Activated CD4-positive, alpha-beta T cell treated with anti-CD3 and anti-CD28 coated beads for 1 hour (primary cell): ENCODE measurements at places on chromosomes 4 and X.

GRCh38 chr4:151604238-151604637 is 156.6 kb downstream of the GATB start:
- DNase-seq = no peak

- DNase-seq = no peak
Observed at GRCh38 chr4:104129243-104129642, 365.5 kb downstream of the CXXC4 start.

- DNase-seq = no peak
Observed at GRCh38 chrX:1521459-1521956, 15.5 kb downstream of the P2RY8 start.

- DNase-seq = no peak
Observed at GRCh38 chrX:69615342-69615741, 571 bp upstream of the EDA start.

DNA sequence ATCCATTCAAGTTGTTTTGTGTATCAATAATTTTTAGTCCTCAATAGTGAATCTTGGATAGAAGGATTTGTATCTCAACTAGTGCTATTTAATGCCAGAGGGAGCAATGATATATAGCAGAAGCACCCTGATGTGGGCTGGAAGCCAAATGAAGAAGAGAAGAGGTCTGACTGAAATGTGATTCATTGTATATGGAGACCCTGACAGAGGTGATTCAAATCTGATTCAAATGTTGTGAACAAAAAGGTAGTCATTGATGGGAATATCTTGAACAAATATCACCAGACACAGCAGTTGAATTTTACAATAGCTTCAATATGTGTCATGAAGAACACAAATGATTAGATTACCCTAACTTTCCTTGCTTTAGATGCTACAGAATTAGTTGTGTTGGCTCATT is 27.5 kb upstream of the SULT1B1 start:
- no peak for DNase-seq

DNA sequence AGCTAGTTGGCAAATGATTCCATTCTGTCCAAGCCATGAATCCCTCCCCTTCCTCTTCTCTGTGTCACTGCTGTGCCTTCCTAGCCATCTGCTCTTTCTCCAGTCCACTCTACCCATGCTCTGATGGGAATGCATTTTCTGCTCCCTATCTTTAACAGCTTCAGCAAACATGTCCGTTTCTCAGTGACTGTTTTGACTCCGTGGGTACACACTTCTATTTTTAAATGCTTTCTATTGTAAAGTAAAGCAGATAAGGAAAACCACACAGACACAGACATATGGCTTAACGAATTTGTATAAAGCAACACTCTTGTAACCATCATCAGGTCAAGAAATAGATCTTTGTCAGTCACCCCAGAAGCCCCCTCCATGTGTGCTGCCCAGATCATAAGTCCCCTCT is 72.4 kb upstream of the KLHL13 start:
- no peak for DNase-seq

DNA sequence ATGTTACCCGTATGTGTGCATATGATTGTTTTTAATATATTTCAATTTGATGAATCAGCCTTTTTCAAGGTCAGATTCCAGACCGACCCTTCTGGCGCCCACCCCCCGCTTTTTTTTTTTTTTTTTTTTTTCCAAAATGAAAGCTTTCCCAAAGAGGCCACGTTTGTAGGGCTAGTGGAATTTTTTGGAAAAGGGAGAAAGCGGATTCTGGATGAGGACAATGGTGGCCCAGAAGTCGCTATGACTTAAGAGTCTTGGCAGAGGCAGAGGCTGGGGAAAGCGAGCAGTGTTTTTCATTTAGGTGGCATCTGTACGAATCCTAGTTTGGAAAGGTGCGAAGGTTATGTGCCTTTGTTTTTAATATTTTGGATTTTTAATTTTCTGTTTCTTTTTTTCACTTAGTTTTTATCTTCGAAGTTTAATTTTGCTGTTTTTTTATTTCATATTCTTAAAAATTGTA is 14.6 kb downstream of the NDUFB11 start:
- DNase-seq = no peak

GRCh38 chr4:120506536-120506935 is 416.0 kb downstream of the PRDM5 start:
- DNase-seq = no peak

DNA sequence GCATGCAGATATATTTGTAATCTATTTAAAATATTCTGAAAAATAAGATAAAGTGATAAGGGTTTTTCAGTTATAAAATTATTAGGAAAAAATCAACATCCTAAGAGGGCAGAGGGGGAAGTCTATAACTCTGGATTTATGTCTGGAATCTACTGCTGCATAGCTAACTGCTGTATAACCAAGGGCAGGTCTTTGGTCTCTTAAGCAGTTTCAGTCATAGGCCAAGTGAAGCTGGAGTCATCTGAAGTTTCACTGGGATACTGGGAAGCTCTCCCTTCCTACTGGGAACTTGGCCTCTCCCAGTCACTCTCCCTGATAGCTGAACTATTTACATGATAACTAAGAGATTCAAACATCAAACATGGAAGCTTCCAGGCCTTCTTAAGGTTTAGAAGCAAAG is 1409.9 kb upstream of the PCDH7 start:
- no peak for DNase-seq

- DNase-seq = no peak
Observed at GRCh38 chr4:153481478-153481877, 15.3 kb downstream of the TMEM131L start.

DNA sequence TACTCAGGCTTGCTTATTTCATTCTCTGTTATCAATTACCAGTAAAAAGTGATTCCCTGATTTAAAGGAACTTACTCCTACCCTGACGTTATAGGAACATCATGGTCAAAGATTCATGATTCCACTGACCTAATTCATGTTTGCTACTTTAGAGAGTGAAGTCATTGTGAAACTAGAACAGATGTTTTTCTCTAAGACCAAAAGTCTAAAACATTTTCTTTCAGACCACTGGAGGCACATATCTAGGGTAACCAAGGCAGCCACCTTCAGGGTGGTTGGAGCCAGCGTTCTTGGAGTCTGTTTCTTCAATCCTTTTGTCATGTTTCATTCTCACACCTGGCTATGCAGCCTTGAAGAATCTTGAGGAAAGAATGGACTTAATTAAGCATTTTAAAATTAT is 77.8 kb downstream of the GALNTL6 start:
- no peak for DNase-seq

DNA sequence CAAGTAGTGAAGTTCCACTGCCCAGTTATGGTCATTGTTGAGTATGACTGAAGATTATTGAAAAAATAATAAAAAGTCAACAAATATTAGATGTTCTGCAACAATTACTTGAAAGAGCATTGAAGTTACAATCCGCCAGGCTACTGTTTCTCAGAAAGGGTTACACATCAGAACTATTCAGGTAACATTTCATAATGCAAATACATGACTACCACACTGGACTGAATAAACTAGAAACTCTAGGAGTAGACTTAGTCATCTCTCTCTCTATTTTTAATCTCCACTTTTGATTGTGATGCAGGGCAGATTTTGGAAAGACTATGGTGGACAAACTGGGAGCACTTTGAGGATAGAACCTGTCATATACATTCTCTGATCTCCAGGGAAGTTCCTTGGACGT is 748.2 kb upstream of the ATOH1 start:
- DNase-seq = no peak

- DNase-seq = no peak
Observed at GRCh38 chr4:39205000-39205399, 22.7 kb downstream of the WDR19 start.

GRCh38 chr4:38060829-38061431 is 100.7 kb downstream of the PTTG2 start:
- DNase-seq = no peak

DNA sequence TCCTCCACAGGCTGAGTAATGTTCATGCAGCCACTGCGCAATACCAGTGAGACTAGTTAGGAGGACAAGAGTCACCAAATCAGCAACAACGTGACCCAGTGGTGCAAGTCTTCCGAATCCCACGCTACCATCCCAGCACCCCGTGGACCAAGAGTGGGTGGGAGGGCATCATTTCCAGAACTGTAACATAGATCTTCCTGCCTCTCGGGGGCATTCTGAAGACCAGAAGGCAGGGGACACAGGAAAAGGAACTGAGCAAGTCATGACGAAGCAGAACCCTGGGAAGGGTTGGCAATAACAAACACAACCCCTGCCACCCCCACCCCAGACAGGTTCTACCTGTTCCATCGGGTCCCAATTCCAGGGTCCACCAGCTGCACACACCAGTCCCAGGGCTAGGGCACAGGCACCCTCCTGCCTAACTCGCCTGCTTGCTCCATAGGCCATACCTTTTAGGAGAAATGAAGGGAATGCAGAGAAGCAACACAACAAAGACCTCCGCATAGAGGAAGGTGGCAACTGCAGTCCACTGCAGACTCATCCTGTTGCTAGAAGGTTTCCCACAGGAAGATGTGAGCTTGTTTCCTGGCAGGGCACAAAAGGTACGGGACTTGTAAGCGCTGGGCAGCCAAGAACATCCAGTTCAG is 1.4 kb downstream of the BCAP31 start:
- no peak for DNase-seq

GRCh38 chr4:56445699-56446098 is 9.6 kb downstream of the PAICS start:
- DNase-seq = no peak

GRCh38 chr4:73609706-73610105 is 10.5 kb downstream of the RASSF6 start:
- DNase-seq = no peak
